SJSA1 (cell line): ENCODE measurements at places on chromosomes 1 and 21. TPM values are rescaled to one million over a fixed set of nuclear protein-coding genes. Genes with fewer than 3 reads are reported as not detected.

- no peak for DNase-seq
These were observed 13.0 kb downstream of the RGS1 start for GRCh38 chr1:192588546-192588945.

DNA sequence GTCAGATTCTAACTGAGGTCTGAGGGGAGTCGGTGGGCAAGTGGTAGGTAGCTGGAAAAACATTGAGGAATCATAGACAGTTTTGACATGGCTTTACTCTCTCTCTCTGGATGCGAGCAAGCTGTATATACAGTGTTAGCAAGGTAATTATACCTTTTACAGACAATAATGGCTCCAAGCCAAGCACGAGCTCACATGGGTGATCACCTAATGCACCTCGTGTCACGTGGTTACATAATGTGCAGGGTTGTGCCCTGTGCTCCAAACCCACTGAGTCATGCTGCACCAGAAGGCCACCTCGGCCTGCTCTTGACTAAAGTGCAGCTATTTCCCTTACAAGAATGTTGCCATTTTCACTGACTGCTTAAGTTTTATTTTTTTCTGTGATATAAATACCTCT, 7.6 kb upstream of the CLCA2 start:
- no peak for DNase-seq

DNA sequence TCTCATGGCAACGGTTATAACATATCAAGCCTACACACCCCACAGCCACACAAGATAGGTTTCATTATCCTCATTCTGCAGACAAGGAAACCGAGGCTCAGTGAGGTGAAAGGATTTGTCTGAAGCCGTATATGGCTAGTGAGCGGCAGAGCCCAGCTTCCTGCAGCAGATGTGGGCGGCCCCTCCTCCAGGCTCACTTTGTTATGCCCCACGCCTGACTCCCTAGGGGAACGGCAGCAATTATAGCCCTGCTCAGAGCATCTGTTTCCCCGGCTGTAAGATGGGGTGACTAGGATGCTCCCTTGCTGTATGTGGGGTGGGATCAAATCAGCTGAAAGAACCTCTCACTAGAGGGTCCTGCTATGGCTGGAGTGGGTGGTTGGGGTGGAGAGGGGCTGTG, 22.1 kb downstream of the GRHL3 start:
- no peak for DNase-seq

- DNase-seq: no peak
These were observed 31.4 kb upstream of the ARTN start for GRCh38 chr1:43902058-43902831.

DNA sequence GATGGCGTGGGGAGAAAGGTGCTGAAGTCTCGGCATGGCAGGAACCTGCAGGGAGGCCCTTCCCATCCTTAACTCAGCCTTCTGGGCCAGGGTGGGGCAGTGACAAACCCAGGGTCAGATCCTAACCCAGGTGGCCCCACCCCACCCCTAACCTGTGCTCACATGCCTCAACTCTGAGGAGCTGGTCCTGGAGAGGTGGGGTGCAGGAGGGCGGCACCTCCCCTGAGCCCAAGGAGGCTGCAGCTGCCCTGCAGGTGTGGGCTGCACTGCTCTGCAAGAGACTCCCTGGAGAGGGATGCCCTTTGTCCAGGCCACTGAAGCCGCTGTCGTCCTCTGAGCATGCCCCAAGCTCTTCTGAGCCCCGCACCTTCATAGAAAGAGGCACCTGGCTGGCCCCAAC, 15.2 kb upstream of the ADAMTSL4 start:
- DNase-seq: no peak

DNA sequence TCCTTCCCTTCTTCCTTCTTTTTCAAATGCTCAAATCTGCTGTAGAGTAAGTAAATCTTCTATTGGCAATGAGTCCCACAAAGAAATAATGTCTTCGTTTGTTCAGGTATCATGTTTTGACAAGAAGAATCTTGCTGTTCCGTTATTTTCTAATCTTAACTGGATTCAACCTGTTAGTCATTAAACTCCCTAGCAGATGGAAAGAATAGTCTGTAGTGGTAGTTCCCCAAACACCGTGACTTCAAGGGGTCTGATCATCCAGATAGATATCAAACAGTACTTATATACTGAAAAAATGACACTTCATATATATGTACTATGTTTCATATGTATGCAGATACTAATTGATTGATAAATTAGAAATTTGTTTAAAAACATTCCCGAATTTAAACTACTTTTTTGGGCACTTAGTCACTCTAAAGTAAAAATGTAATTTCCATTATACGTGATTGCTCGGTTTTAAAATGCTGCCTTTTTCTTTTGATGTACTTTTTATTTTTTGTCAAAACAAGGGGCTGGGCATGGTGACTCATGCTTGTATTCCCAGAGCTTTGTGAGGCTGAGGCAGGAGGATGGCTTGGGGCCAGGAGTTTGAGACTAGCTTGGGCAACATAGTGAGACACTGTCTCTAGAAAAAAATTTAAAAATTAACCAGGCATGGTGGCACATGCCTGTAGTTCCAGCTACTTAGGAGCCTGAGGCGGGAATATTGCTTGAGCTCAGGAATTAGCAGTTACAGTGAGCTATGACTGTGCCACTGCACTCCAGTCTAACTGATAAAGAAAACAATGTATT, 335.7 kb upstream of the SNX7 start:
- peak; percentile 89 for DNase-seq

- DNase-seq: no peak
These were observed 23.7 kb upstream of the ETV3 start for GRCh38 chr1:157161901-157162300.

GRCh38 chr1:53734650-53735211, 4.2 kb downstream of the GLIS1 start:
- no peak for DNase-seq

DNA sequence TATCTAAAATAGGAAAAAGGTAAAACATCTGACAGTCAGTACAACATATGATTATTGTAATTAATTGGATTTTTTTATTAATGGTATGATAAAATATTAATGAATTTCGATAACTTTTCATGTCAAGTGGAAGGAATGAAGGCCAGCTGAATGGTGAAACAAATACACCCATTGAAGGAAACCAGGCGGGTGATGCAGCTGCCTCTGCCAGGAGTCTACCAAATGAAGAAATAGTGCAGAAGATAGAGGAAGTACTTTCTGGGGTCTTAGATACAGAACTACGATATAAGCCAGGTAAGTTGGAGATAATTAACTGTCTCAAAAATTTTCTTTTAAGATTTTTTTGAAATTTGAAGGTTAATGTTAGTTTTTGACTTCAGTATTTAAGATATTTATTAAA, 3.2 kb downstream of the SON start:
- DNase-seq: no peak

GRCh38 chr1:106515375-106515774, 541.1 kb upstream of the PRMT6 start:
- DNase-seq: no peak

DNA sequence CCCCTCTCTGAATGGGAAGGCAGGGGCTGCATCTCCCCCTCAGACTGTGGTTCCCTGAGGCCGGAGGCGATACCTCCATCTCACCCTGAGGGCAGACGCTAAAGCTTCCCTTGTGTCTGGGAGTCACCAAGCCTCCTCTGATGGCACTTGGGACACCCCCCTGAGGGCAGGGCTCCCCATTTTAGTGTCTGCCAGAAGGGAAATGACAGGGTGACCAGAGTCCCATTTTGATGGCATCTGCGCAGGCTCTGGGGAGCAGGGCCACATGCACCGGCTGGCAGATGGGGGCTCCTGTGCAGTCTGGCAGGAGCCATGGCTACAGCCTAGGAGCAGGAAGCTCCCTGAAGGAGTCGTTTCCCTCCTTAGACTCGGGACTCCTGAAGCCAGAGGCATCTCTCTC, 1.7 kb downstream of the S100A2 start:
- no peak for DNase-seq

DNA sequence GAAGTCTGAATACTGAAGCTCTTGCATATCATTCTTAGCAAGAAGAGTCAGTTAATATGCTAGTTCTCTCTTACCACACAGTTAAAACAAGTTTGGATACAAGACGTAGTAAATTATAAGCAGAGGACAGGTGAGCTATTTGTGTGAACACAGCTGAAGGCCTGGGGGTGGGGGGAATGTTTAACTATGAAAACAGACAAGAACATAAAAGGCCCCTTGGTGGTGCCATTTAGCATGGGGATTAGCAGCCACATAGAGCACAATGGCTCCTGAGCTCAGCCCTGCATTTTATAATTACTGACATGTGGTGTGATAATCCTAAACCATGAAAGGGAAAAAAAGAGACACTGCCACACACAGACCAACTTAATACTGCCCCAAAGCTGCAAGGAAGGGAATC, 94.8 kb downstream of the TGFBR3 start:
- no peak for DNase-seq

DNA sequence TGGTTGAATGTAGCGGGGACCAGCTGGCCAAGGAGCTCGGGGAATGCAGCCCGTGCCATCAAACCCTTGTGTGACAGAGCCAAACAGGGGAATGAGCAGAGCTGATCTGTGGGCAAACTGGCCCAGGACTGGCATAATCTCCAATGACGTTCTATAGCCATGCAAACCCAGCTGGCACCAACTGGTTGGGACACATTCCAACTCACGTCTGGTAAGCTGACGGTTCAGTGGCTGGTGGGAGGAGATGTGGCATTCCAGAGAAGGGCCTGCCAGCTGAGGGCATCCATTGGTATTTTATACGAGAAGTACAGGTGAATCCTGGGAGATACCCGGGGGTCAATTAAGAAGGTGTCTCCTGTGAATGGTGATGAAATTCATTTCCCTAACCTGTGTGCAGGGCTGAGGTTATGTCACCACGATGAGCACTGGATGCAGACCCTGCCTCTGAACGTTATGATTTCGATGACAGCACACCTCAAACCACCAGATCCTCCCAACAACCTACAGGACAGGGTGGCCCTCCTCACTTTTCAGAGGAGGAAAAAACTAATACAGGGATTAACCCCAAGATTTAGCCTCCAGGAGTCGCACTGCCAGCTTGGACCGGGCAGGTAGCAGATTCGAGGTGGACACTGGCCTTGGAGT, 39.0 kb upstream of the RUNX3 start:
- DNase-seq: no peak

DNA sequence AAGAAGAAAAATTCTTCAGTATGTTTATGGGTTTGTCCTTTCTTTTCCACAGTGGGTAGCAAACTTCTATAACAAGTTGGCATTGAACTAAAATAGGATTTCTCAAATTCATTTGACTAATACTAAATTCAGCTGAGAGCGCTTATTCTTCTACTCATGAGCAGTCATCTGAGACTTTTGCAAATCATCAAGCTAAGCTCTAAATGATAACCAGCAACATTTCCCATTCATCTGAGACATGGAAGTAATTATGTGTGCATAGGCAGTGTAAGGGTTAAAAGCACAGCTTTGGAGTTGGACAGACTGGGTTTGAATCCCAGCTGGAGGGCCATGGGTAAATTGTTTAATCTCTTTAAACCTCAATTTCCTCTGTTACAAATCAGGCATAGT, 18.3 kb upstream of the CNR2 start:
- no peak for DNase-seq

- peak; percentile 7 for DNase-seq
These were observed at the start of gene LRRC7 for GRCh38 chr1:69567652-69568420. Gene LRRC7 (plus strand): TSS chr1:69567922. CDS start chr1:69568640, 718 bp downstream.

DNA sequence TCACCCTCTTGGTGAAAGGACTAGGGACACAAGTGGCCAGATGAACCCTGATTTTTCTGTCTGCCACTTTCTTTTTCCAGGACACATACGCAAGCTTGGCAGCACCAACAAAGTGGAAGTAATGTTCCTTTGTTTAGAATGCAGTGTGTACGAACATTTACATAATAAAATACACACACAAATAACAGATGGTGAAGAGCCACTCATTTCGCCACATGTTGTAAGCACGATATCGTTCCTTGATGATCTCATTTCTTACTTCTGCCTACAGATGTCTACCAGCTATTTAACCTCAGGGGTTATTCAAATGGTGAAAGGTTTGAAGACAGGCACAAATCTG, 670.2 kb upstream of the CXADR start:
- no peak for DNase-seq

GRCh38 chr21:44049606-44050005, 37.5 kb downstream of the TRAPPC10 start:
- DNase-seq: no peak

DNA sequence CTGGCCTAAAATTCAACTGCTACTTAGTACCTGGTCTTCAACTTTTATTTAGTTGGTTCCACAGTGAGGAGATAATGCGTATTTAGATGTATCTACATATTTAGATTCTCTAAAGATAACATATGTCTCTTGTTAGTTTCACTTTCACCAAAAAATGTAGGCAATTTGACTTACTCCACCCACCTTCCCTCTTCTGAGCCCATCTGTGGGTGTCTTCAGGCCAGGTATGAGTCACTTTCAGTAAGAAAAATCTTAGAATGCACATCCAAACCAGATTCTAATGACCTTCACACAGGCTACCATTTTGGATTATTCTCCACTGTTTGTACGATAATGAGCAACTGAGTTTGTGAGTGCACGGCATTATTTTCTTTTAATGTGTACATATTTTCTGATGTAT, 501.7 kb downstream of the NEGR1 start:
- no peak for DNase-seq

- DNase-seq: no peak
These were observed 26.6 kb downstream of the UBE4B start for GRCh38 chr1:10059342-10059718.

- DNase-seq: no peak
These were observed 23.4 kb downstream of the RHBG start for GRCh38 chr1:156392452-156392853.

- DNase-seq: no peak
These were observed 66.0 kb downstream of the XCL2 start for GRCh38 chr1:168477792-168478191.

GRCh38 chr1:233998456-233998855, 94.0 kb downstream of the SLC35F3 start:
- no peak for DNase-seq

- no peak for DNase-seq
These were observed 246.7 kb upstream of the NFIA start for GRCh38 chr1:60835649-60836048.

PRAMEF13 gene
- total RNA-seq: not detected in 2 replicates

IQGAP3 gene
- 38.3 and 64.1 TPM in 2 replicates for total RNA-seq

LCE1E gene
- not detected in 2 replicates for total RNA-seq

FUBP1 gene
- 92.5 and 153 TPM in 2 replicates for total RNA-seq

ITLN2 gene
- total RNA-seq: not detected in 2 replicates

SLC9A1 gene
- total RNA-seq: 4.1 and 4.7 TPM in 2 replicates

ZBTB18 gene
- total RNA-seq: 36.2 and 38.0 TPM in 2 replicates

TPM3 gene
- 847 and 1,117 TPM in 2 replicates for total RNA-seq

CFHR5 gene
- total RNA-seq: not detected in 2 replicates
